GM04504 (cell line): ENCODE measurements at places on chromosomes 5 and 9.

- no peak for DNase-seq
Observed at GRCh38 chr5:157855404-157855994, 3.4 kb downstream of the CLINT1 start.

DNA sequence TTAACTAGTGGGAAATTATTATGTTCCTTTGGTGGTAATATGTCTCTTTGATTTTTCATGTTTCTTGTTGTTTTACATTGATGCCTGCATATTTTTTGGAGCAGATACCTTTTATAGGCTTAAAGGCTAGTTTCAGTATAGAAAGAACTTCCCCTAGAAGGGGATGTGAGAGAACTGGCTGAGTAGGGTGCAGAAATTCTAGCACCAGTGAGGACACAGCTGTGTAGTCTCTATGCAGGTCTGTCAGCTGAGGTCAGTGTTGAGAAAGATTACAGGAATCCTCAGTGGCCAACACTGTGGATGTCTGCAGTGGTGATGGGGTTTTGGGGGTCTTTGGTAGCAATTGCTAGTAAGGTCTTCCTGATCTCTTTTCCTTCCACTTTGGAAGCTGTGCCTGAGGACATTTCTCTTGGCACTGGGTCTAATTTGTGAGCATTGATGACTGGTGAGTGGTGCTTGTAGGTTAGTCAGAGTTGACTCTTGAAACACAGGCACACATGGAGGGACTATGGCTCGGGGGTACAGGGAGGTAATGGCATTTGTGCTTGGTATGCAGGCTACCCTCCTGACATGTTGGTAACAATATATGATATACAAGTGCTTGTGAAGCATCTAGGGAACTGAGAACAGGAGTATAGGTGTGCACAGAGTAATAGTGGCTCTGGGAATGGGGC, 221.4 kb downstream of the SPATA31D1 start:
- no peak for DNase-seq

DNA sequence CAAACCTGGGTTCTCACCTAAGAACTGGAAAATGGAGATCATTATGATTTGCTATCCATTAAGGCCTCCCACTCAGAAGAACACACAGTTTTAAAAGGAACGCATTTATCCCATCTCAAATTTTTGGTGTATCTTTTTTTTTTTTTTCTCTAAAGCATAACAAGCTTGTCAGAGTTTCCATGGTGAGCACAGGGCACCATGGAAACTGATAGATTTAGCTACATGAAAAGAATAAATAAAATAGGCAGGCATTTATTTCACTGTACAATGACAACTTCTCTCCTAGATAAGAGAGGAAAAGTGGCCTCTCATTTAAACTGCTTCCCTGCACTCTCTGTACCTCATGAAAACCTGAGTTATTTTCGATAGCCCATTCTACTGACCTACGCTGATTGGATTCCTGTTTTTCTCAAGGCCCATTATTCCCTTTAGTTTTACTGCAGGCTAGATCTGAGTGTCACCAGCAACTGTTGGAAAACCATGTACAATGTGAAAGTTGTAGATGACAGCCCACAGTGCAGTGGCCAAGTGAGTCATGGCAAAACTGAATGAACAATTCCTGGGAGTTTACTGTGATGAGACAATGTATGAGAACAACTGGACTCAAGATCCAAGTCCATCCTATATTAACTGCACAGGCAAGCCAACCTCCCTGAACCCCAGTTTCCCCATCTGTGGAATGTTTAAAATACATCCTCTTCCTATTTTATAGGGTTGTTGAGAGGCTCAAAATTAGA, 4.3 kb upstream of the GDA start:
- no peak for DNase-seq

GRCh38 chr5:15008476-15008875, 136.9 kb upstream of the ANKH start:
- peak; percentile 89 for DNase-seq

DNA sequence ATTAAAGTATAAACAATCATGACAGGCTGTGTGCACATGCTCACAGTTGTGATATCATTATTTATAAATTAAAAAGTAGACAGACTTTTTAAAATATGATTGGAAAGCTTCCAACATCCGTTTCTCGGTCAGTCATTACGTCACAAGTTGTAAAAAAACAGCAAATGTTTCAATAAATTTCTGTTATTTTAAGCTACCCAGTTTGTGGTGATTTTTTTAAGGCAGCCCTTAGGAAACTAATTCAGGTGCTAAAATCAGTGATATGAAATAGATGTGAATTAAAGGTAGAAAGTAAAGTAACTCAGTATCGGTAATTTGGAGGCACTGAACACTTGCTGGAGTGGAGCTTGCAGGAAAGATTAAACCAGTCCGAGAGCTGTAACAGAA, 1.2 kb downstream of the CCNH start:
- DNase-seq = no peak

DNA sequence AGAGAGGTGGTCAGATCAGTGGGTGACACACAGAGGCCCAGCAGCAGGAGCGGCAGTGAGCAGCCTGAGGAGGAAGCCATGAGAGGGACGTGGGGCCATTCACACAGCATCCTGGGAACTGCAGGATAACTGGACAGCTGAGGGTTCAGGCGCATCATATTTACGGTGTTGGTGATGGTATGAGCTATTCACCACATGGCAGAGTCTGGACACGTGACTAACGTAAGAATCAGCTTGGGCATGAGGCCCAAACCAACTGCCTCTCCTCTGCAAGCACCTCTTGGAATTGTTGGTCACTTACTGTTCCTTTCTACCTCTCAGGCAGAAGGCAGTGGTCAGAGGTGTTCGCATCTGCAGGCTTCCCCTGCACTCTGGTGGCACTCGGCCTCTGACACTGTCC, 141.1 kb downstream of the ENTREP1 start:
- peak; percentile 2 for DNase-seq

DNA sequence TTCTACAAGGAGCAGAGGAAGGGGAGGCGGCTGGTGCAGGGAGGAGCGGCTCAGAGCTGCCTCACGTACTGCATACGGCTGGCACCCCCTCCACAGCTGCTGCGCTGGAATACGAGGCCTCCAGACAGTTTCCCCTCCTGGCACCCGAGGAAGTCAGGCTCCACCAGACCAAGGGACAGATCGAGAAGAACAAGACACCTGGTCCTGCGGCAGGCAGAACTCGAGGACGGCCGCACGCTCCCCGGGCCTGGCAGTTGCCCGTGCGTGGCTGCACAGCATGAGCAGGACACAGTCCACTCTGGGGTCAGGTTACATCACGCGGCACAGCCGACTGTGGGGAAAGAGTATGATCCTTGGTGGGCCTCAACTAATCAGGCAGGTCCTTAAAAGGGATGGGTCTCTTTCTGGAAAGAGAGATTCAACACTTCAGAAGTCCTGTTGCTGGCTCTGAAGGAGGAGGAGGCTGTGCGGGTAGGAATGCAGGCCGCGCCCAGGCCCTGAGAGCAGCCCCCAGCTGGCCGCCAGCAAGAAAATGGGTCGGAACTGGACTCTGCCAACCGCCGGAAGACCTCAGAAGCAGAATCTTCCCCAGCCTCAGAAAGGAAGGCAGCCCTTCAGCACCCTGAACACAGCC, 11.6 kb downstream of the UBAC1 start:
- no peak for DNase-seq

DNA sequence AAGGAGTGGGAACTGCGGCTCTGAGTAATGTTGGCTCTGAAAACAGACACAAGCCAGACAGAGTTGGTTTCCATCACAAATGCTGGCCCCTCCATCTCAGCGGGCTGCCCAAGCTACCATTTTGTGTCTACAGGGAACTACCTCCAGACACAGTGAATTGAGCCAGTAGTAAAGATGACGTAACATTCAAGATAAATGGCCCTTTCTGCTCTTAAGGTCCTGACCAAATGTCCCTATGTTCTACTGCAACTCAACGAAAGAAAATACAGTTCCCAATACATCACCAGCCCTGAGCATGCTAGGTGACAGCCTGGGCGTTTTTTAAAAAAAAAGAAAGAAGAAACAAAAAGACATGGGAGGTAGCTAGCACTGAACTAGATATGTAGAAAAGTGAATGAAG, 227.8 kb upstream of the RASEF start:
- no peak for DNase-seq

GRCh38 chr9:106074006-106074405, 379.7 kb downstream of the TMEM38B start:
- no peak for DNase-seq

- DNase-seq = no peak
Observed at GRCh38 chr5:52818360-52818759, 30.6 kb downstream of the ITGA1 start.

- no peak for DNase-seq
Observed at GRCh38 chr9:38036359-38037084, 32.5 kb downstream of the SHB start.

- DNase-seq = no peak
Observed at GRCh38 chr9:136451221-136451877, 11.7 kb upstream of the INPP5E start.

DNA sequence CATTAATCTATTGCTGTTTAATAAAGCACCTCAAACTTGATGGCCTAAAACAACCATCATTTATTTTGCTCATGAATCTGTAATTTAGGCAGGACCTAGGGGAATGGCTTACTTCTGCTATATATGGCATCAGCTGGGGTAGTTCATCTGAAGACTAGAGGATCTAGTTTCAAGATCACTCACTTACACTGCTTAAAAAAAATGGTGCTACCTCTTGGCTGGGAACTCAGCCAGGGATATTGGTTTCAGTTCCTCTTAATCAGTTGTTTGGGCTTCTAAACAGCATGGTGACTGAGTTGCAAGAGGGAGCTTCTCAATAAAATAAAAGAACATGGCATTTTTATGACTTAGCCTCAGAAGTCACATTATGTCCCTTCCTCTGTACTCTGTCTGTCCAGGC, 142.0 kb downstream of the FAM114A2 start:
- DNase-seq = peak; percentile 60
